CD4-positive, alpha-beta T cell treated with Interleukin-17A for 1 hour (primary cell): ENCODE measurements at places on chromosomes 7 and 10.

DNA sequence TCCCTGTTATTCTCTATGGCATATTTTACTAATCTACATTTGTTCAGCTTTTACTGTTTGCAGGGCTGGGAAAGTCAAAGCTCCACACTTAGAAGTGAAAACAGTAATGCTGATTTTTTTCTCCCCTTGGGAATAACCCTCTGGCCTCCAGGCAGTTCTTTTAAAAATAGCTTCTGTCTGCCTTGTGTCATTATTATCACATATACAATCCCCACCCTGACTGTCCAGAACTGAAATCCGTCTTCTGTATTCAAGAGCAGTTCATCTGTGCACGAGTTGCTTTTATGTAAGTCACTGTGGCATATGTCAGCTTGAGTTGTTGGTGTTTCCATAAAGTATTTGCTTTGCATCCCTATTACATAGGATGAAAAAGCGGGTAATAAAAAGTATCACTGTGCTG is 1221.1 kb upstream of the CELF2 start:
- DNase-seq = no peak

GRCh38 chr7:68730964-68731363 is 867.3 kb upstream of the AUTS2 start:
- DNase-seq = no peak

DNA sequence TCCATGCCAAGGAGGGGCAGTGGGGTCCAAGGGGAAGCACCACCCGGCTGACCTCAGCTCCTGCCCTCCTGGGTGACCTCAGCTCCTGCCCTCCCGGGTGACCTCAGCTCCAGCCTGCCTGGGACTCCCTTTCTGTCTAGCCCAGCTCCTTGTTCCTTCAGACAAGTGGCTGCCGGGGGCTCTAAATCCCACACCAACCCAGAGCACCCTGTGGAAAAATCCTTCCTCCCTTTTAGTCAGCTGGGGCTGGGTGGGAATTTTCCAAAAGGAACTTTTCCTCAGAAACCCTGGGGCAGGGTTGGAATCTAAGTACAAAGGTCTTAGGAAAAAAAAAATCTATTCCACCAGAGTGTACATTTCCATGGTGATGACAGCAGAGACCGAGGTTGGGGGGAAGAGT is 36.3 kb downstream of the AKR1B1 start:
- DNase-seq = no peak

GRCh38 chr7:16915405-16915804 is 33.6 kb upstream of the AGR3 start:
- DNase-seq = no peak

DNA sequence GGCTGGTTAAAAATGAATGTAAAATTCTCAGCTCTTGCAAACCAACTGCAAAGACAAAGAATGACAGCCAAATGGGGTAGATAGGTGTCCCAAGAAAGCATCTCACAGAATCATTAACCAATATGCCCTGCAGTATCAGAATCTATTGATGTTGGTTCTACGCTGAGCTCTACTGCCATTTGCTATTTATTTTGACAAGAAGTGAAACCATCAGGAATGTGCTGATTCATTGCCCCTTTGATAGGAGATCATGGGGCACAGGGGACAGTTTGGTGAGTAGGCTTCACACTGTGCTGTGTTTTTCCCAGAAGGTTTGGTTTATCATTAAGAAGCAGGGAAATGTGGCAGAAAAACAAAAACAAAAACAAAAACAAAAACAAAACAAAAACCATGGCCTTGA is 19.4 kb upstream of the CDC14C start:
- no peak for DNase-seq

- no peak for DNase-seq
Observed at GRCh38 chr10:113991091-113991860, 52.4 kb upstream of the ADRB1 start.

DNA sequence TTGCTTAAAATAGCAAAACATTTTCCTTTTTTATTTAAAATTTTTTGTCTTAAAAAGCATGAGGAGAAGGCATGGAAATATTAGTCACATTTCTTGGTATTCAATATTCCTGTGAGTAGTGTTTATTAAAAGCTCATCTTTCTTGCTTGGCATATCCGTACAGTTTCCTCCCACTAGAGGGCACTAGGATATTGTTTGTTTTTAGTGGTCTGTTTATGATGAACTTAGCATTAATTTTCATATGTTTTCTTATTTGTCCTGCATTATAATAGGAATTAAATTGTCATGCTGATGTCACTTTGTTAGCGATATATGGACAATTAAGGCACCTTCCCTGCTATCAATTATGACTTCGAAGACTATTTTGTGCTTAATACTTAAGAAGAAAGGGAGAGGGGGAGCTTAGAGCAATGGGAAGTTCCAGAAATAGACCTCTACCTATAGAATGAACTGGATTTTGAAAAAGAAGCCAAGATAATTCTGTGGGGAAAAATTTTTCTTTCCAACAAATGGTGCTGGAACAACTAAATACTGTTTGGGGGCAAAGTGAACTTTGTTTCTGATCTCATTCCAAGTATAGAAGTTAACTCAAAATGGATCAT is 91.0 kb upstream of the STRIP2 start:
- DNase-seq = peak; percentile 58

DNA sequence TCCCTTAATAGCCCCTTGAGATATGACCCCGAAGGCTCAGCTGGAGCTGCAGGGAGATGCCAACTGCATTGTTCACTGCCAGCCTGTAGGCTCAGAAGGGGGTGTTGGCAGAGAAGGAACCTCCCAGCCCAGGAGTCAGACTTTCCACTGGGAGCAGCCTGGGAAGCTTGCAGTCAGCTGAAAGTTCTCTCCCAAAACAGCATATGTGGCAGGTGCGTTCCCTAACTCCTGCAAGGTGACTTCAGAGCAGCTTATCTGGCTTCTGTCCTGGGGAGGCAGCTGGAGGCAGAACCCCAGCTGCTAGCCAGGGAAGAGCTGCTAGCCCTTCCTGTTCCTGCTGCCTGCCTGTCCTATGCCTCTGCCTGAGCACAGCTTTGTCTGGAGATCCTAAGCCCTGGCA is 8.1 kb downstream of the SFTPA2 start:
- DNase-seq = no peak

DNA sequence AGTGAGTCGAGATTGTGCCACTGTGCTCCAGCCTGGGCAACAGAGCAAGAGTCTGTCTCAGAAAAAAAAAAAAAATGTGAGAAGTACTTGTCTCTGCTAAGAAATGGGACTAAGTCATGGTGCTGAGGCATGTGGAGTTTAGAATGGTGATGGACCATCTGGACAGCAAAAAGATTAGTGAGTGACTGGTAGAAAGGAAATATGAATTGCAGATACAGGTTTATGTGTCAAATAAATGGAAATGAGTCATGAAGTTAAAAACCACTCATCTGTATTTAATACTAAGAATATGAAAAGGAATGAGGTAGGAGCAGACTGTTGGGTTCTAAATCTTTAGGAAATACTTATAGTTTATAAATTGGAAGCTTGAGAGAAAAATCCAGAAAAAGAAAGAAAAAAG is 625.7 kb upstream of the ANKRD30A start:
- no peak for DNase-seq

DNA sequence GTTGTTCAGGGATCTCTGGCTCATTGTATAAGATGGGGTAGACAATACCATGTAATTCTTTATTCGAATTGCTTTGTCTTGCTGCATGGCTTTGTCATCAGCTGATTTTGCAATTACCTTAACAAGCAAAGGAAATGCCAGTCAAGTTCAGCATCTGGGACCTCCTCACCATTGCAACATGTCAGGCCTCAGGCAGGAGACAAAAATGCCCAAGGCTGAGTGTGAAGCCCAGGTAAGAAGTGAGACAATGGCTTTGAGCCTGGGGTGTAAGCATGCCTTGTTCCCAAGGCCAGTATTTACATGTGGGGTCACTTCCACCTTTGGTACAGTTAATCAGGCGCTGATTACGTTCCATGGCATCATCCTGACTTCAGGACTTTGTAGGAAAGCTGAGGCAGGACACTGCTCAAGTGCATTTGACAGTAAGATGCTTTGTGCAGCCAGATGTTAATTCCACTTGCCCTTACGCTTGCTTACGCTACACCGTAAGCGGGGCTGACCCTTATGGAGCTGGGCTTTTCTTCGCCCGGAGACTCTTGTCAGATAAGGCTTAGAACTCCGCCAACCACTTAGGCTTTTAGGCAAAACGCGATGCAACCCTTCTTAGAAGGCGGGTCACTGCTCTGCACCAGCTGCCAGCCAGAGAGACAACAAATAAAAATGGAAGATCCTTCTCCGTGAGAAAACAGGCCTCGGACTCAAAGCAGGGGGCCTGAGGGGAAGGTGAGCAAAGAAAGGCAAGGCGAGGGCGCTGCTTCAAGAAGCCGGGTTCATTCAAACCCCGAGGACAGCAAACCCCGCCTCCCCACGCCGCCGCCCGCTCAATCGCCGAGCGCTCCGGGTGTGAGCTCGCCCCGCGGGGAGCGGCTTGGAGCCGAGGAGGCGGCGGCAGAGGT is 1.3 kb upstream of the SP4 start:
- no peak for DNase-seq

- no peak for DNase-seq
Observed at GRCh38 chr7:137418841-137419240, 75.3 kb upstream of the PTN start.

- DNase-seq = no peak
Observed at GRCh38 chr7:122137251-122138077, 6.6 kb downstream of the AASS start.

DNA sequence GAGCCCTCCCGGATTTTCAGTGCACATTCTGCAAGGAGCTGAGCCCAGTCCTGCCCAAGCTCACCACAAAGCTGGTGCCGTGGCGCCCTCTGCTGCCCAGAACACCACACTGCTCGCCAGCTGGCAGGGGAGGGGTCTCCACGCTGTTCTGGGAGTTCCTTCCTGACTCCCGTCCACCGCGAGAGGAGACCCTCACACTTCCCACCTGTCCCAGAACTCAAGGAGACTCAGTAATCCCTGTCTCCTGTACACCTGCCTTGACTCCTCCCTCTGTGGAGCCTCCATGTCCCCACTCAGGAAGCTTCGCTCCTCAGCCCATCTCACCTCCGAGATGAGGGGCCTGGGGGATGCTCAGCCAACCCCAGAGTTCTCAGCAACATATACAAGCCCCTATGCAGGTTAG is 11.3 kb downstream of the C10orf105 start:
- DNase-seq = peak; percentile 69

- no peak for DNase-seq
Observed at GRCh38 chr10:43135656-43136055, 2.6 kb upstream of the CSGALNACT2 start.

DNA sequence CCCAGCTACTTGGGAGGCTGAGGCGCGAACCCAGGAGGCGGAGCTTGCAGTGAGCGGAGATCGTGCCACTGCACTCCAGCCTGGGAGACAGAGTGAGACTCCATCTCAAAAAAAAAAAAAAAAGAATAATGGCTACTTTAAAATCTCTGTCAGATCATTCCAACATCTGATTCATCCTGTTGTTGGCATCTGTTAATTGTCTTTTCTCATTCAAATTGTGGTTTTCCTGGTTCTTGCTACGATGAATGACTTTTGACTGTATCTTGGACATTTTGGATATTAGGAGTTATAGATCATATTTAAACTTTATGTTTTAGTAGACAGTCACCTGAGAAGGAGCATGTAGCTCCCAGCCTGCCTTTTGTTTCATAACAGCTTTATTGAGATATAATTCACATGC is 8.5 kb downstream of the TPST1 start:
- no peak for DNase-seq

DNA sequence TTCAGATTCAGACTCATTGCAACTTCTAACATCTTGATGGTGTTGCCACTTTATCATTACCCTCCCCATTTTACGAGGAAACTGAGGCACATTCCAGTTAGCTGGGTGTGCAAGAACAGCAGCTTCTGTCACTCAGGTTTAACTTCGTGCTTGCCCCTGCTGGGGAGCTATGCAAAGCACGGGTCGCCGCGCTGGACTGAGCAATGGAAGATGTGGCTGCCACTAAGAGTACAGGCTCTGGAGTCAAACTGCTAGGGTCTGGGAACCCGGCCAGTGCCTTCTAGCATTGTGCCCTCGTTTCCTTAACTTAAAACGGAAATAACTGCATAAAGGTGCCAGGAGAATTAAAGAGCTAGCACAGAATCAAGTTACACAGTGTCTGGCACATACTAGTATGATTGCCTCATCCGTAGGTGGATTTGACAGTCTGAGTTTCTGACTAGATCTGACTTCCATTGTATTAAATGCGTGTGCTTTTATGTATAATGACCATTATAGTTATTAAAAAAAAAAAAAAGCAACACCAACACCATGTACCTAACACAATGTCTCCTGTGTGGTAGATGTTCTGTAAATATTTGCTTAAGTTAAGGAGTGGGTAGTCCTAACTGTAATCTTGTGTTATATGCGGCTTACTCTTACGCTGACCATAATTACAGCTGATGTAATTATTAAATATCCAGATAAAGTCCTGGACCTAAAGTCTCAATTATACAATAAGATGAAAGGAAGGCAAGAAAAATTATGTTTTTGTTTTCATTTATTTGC is 842 bp downstream of the ZNF22 start:
- DNase-seq = peak; percentile 52

GRCh38 chr7:154388999-154389398 is 336.8 kb downstream of the DPP6 start:
- no peak for DNase-seq
